ENCODE measurements at places on chromosomes 2 and 18.

DNA sequence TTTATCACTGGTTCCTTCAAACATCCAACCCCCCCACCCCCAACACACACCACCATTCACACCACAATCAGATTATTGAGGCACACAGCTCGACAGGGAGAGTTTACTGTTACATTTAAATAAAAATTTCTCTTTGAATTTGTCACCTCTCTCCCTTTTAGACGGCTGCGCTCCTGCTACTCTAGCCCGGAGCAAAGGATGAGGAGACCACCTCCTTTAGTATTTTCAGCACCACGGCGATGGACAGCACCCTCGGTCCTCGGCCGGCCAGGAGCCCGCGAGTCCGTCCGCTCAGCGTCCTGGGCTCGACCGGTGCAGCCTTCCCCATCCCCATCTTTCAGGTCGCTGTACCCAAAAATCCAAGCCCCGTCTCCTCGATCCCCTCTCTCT, 892 bp downstream of the CELF4 start:
- no peak for DNase-seq

DNA sequence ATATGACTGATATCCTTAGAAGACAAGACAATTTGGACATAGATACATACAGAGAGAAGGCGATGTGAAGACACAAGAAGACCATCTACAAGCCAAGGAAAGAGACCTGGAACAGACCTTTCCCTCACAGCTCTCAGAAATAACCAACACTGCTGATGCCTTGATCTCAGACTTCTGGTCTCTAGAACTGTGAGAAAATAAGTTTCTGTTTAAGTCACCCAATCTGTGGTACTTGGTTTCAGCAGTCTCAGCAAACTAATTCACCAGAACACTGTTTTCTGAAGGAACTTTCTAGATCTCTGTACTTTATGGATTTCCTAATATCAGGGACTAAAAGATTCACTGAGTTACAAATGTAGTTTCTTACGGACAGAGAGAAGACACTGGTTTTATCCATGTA, 58.8 kb downstream of the NAB1 start:
- DNase-seq: no peak

GRCh38 chr2:215904101-215904500, 109.2 kb downstream of the MREG start:
- DNase-seq: peak; percentile 86

DNA sequence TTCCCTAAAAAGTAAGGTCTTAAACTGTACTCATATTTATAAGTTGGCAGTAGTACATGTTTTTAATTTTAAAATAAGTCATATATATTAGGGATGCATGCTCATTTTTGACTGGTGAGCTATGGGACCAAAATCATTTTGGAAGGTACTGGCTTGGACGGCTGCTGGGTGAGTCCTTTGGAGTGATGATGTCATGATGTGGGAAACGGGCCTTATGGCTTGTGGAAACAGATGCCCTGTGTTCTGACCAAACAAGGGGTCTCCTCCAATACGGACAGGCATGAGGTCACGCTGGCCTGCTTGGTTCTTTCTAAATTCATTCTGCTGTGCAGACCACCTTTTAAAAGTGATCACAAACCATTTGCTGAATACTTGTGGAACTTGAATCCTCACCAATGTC, 109.2 kb upstream of the MGAT5 start:
- no peak for DNase-seq

DNA sequence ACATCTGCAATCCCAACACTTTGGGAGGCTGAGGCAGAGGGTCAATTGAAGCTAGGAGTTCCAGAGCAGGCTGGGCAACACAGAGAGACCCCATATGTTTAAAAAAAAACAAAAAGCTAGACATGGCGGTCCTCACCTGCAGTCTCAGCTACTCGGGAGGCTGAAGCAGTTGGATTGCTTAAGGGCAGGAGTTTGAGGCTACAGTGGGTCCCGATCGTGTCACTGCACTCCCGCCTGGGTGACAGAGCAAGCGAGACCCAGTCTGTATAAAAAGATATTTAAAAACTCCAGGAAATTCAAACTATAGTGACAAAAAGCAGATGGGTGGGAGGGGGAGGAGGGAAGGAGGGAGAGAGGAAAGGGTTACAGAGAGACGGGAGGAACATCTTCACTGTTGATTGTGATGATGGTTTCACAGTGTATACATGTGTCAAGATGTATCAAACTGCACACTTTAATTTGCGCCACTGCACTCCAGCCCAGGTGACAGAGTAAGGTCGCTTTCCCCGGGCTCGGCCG, 942 bp upstream of the ZNF236 start:
- no peak for DNase-seq

GRCh38 chr2:101781326-101781725, 83.8 kb downstream of the MAP4K4 start:
- DNase-seq: no peak

GRCh38 chr2:8682719-8683667, 1.1 kb downstream of the ID2 start:
- no peak for DNase-seq

DNA sequence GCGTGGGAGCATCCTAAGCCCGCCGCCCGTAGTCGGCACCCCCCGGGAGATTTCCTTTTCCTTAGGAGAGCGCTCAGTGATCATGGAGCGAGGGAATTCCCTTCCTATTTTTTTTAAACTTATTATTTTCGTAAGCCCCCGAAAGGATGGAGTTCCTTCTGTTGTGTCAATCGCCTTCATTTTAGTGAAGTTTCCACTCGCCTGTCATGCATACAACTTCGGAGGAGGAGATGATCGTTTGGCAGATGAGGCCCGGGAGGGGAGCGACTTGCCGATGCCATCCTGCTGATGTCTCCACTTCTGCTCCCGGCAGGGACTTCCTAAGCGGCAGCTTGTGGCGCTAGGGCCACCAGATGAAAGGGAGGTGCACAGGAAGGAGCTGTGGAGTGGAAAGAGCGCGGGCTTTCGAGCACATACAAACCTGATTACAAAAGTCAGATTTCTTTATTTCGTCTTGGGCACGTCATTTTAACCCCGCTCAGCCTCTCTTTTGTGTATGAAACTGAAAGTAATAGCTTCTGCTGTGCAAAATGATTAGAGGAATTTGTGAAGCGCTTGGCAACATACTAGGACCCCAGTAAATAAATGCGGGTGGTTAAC, at the start of gene ADGRF3:
Gene ADGRF3 (minus strand): TSS at position 336 of the 600 bp plus-strand sequence. CDS start 555 bp downstream, outside the sequence.
- DNase-seq: no peak

DNA sequence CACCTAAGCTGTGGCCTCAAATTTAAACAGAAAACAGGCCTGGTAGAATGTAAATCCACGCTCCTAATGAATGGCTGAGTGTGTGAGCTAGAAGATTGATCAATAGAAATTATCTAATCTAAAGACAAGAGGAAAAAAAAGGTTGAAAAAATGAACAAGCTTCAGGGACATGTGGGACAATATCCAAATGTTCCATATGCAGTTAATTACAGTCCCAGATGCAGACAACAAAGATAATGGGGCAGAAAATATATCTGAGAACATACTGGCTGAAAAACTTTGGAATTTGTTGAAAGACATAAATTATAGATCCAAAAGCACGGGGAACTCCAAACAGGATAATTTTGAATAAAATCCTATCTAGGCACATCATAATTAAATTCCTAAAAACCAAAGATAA, 186.7 kb upstream of the SIX2 start:
- no peak for DNase-seq

- DNase-seq: no peak
Measured at GRCh38 chr18:36947820-36948348, 119.0 kb downstream of the KIAA1328 start.

- DNase-seq: no peak
Measured at GRCh38 chr18:8529609-8530008, 79.6 kb upstream of the RAB12 start.

DNA sequence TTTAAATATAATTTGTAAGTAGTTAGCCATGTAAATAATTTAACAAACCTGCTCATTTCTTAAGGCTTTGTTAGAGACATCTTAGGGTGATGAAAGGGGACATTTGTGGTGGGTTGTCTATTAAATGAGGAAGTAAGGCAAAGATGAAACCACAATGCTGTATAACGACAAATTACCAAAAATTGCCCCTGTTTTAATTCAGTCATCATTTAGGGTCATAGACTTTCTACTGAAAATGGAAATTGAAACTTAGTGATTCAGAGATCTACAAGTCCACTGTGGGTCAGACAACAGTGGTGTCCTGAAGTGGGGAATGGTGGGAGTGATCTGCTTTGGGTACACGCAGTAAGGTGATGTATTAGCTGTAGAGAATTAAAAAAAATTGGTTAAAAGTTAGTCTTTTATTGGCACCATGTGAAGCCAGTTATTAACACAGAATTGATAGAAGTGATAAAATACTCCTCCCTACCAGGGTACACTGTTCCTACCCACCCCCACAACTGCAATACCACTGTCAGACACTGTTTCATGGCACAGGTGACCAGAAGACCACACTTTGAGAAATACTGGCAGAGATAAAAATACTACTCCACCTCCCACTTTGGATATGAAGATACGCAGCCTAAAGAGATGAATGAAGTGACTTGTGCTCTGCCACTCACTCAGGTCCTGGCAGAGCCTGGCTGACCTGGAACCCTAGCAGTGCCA, 13.4 kb downstream of the CERS6 start:
- no peak for DNase-seq

DNA sequence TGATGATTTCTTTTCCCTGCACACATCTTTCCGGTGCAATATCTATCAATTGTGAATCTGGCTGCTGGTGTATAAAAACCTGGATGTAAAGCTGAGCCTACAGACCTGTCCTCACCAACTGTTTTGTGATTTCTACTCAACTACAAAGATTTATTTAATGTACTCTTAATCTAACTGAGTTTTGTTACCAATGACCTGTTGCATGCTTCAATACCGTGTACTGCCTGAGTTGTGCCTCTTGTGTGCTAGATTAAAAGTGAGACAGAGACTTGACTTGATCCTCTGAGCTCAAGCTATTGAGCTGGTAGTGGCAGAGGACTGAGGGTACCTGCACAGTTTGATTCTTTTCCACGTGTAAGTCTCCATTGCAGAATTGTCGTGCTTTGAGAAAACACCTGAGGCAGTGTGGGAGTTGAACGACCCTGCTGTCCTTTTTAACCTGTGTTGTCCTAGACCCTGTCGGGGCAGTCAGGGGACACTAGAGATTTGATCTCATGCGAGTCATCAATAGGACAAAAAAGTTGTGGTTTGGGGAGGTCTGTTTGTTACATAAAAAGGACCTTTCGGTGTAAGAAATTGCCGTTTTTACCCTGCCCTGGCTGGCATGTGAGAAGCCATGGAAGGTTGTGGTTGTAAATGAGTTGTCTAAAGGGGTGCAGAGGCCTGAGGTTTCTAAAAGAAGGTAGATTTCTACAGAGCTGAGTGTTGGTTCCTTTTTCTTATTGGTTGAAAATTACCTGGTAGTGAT, 231.3 kb downstream of the ALPK2 start:
- DNase-seq: no peak

- DNase-seq: no peak
Measured at GRCh38 chr2:153074207-153074606, 355.8 kb downstream of the ARL6IP6 start.

- peak; percentile 31 for DNase-seq
Measured at GRCh38 chr2:127770973-127771735, 39.8 kb downstream of the WDR33 start.

DNA sequence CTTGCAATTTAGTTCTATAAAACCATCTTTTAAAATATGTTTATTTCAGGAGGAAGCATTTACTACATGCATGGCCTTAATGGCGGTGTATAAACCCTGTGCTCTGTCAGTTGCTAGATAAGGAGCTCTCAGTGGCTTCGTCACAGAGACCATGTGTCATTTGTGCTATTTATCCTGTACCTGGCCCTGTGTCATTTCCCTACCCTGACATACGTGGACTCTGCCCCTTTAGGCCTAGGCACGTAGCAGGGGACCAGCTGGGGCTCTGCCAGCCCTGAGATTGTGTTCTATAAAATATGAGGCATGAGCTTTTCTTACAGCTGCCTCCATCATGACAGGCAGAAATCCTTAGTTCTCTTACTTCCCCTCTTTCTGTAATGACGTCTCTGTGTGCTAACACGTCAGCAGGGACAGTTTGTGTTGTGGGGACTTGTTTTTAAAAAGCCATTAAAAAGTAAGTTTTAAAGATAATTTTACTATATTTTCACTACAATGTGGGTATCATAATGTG, 88.0 kb downstream of the ITGB1BP1 start:
- no peak for DNase-seq

DNA sequence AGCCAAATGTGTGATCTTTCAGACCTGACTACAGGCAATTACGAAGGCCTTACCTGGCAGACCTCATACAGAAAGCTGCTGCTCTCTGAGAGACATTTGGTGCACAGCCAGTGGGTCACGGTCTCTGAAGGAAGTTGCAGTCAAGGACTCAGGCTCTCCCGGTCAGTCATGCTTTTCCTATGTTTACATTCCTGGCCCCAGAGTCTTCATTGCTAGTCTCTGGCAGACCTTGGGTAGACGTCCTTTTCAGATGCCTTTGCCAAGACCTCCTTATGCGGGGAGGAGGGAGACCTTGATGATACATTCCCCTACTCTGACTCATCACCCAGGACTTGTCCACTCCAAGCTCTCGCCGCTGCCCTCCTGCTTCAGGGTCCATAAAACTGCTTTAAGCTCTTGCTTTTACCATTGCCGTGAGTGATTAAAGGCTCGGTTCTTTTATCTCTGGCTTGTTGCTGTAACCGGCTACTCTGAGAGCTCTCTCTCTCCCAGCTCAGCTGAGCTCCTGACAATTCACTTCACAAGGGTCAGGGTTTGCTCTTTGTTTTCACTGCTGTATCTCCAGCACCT, 62.0 kb upstream of the SLC35F5 start:
- DNase-seq: peak; percentile 100

DNA sequence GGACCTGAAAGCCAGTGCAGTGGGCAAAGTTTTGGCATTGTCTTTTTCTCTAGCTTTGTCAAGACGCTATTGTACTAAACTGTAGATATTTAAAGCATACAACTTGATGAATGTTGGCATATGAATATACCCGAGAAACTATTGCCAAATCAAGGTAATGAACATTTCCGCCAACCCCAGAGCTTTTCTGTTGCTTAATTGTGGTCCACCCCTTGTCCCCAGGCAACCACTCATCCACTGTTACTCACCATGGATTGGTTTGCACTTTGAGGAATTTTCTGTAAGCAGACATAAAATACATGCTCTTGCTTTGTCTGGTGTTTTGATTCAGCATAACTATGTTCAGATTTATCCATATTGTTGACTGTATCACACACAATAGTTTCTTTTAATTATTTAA, 688.4 kb downstream of the ADCYAP1 start:
- no peak for DNase-seq

DNA sequence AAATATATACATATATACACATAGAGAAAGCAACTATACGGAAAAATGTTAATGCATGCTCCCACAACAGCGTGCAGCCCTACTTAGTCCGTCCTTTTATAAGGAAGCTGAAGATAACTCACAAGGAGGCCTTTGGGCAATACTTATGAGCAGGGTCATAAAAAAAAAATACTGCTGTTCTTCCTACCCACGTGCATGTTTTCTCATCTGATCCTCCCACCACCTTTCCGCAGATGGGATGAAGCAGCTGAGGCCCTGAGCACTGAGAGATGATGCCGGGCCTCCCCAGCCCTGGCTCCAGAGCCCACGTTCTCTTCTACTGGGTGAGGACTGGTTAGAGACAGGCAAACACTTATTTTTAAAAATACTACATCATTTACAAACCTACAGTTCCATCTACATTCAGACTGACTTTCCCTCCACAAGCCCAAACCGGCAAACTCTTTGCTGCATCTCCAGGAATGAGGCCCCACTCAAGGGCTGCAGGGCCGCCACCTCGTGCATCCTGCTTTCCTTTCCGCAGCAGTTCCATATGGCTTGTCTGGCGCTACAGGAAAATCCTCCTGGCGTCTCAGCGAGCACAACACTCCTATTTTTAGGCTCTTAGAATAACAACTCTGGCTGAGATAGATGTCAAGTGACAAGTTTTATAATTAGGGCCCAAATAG, 41.6 kb downstream of the TBC1D8 start:
- no peak for DNase-seq

GRCh38 chr2:120761164-120761861, 25.6 kb downstream of the GLI2 start:
- DNase-seq: no peak
